Naive thymus-derived CD8-positive, alpha-beta T cell (primary cell): ENCODE measurements at places on chromosomes 16 and 17.

DNA sequence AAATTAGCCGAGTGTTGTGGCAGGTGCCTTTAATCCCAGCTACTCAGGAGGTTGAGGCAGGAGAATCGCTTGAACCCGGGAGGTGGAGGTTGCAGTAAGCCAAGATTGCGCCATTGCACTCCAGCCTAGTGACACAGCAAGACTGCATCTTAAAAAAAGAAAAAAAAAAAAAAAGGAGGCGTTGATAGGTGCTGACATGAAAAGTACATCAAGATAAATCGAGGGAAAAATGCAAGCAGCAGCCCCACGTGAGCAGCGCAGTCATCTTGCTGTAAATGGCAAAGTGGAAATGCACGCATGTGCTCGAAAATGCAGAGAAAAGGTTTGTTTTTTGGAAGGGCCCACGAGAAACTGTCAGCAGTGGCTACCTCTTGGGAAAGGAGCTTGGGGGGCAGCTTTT is 20.9 kb downstream of the MXRA7 start:
- no peak for DNase-seq

DNA sequence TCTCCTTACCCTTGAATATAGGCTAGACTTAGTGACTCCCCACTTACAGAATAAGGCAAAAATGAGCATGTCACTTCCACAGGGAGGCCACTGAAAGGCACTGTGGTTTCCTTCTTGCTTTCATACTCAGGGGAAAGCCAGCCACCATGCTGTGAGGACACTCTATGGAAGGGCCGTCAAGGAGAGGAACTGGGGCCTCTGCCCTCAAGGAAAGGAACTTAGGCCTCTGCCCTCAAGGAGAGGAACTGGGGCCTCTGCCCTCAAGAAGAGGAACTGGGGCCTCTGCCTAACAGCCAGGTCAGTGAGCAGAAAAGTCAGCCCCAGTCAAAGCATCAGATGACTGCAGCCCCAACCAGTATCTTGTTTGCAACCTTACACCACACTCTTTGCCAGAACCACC is 30.1 kb downstream of the VPS35 start:
- DNase-seq, result no peak

DNA sequence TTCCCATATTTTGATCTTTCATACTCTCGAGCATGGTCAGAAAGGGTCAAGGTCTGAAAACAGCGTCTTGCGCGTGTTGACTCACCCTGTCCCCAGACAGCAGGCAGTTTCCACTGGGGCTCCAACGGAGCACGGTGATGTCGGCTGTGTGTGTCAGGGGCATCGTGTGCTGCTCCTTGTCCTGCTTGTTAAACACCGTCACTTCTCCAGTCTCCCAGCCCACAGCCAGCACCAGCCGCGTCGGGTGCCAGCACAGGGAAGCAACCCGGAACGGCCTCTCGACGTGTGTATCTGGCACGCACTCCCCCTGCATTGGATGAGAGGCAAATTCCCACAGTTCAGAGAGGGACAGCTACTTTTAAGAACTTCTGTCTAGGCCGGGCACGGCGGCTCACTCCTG is 9.6 kb downstream of the IFT140 start:
- no peak for DNase-seq

GRCh38 chr17:70905796-70906195 is 736.5 kb downstream of the KCNJ2 start:
- DNase-seq, result no peak

DNA sequence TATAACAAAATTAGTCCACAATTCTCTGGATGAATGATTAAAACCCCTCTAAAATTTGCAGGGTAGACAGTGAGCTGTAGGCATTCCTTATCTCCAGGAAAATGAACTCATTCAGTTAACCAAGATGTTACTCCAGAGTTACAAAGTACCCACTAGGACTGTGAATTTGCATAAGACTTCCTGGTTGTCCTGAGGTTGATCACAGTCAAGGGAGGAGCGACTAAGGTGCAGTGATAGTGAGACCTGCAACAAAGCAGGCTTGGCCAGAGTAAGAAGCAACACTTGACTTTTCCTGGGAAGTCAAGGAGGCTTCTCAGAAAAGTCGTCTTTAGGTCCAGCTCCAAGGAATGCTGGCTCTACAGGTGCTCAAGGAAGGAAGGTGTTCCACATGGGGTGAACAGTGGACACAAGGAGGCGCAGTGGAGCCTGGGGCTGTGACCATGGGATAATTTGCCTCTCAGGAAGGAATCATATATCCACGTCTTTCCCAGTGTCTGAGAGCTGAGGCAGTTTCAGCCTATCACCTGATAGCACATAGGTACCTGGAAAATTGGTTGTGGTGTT is 821.1 kb upstream of the EEF2KMT start:
- DNase-seq, result no peak

DNA sequence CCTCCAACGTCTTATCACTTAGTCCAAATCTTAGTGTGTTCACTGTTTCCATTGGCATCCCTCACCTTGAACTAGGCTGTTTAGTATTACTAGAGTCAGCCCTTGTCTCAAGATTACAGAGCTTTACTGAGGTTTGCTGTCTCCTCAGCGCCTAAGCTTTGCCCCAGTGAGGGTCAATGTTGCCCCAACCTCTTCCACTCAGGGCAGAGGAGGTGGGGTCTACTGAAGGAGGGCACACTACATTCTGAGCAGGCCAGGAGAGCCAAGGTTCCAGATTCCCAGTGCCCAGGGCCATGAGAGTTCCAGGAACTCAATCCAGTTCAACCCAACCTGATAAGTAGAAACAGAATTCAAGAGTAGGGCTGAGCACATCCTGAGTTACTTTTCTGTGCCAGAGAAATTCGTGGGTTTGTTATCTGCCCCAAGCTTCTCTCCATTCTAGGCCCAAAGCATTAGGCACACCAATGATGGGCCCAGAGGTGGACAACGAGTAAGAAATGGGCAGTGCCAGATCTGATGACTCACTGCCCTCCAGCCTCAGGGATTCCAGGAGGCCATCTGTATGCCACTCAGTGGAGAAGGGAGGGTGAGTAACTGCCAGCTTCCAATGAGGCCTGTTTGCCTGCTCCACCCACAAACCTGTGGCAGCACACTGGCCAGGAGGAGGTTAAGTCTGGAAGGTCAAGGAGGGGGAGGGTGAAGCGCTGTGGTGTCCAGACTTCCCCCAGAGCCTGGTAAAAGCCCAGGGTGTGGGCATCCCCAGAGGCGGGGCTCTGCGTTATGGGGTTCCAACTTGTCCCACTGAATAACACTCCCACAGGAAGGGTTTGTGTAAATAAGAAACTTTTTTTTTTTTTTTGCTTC is 8.2 kb downstream of the TUBG2 start:
- DNase-seq, result no peak

- no peak for DNase-seq
Observed at GRCh38 chr17:3959921-3960601, 4.2 kb downstream of the ATP2A3 start.

DNA sequence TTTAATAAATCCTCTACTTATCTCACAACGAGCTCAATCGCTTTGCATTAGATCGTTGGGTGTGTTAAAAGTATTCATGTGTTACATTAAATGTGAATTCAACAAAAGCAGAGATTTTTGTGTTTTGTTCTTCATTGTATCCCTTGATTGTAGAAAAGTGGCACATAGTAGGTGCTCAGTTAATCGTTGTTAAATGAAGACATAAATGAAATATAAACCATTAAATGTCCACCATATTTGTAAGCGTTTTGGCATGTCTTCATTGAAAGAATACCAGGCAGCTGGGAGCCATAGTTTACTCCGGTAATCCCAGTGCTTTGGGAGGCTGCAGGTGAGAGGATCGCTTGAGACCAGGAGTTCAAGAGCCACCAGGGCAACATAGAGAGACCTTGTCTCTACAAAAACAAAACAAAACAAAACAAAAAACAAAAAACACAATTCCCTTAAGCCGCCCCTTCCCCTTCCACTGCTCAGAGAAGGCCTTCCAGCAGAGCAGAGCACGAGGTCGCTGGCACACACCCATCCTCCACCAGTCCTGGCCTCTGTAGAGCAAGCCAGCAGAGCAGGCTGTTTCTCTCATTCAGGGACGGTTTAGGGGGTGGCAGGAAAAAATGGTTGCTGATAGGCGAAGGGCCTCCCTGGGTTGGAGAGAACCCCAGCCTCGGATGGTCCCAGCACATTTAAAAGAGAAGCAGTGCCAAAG is 673 bp upstream of the CHD9 start:
- DNase-seq, result no peak

GRCh38 chr16:19382887-19383816 is 34.5 kb upstream of the TMC5 start:
- no peak for DNase-seq

DNA sequence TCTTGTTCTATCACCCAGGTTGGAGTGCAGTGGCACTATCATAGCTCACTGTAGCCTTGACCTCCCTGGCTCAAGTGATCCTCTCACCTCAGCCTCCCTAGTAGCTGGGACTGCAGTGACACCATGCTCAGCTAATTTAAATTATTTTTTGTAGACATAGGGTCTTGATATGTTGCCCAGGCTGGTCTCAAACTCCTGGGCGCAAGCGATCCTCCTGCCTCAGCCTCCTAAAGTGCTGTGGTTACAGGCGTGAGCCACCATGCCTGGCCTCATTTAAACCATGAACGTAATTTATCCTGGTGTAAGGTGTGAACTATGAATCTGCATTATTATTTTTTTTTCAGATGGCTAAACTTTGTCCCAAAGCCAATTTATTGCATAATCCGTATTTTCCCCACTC is 37.3 kb downstream of the LAT start:
- DNase-seq, result no peak

- no peak for DNase-seq
Observed at GRCh38 chr17:49325980-49326379, 36.1 kb downstream of the ZNF652 start.

DNA sequence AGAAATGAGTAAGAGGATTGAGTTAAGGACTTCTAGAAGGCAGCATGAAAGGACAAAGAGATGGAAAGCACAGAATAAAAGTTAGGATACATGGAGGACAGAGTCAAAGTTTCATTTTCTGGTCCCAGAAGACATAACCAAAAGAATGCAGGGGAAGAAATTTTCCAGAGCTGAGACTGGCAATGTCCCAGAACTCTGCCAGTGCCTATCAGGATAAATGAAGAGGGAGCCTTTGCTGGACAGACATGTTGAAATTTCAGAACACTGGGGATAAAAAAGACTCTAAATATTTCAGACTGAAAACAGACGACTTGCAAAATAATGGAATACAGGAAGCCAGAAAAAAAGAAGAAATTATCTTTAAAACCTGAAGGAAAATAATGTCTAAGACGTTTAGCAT is 55.7 kb downstream of the NT5M start:
- no peak for DNase-seq

GRCh38 chr17:80087346-80088265 is 13.8 kb upstream of the GAA start:
- no peak for DNase-seq

GRCh38 chr17:71933306-71933705 is 187.5 kb upstream of the SOX9 start:
- DNase-seq, result no peak

GRCh38 chr16:47045459-47045858 is 72.0 kb upstream of the DNAJA2 start:
- no peak for DNase-seq

DNA sequence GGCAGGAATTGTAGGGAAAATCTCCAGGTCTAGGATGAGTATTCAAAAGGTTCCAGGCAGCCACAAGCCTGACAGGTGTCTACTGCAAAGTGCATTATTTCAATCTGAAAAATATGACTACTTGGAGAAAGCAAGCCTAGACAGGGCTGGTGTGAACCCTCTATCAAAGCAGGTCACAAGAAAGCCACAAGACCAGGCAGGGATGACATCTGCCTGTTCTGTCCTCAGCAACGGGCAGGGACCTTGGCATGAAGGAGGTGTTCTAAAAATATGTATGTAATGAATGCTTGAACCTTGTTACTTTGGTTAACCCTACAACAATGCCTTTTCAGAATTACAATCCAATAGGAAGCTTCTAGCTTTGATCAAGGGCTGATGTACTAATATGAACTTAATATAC is 1.2 kb upstream of the COX6A2 start:
- no peak for DNase-seq

GRCh38 chr16:76444832-76445231 is 167.6 kb downstream of the CNTNAP4 start:
- no peak for DNase-seq

GRCh38 chr17:16944334-16945135 is 27.4 kb downstream of the TNFRSF13B start:
- no peak for DNase-seq
